ENCODE measurements at places on chromosomes 7 and 10.

DNA sequence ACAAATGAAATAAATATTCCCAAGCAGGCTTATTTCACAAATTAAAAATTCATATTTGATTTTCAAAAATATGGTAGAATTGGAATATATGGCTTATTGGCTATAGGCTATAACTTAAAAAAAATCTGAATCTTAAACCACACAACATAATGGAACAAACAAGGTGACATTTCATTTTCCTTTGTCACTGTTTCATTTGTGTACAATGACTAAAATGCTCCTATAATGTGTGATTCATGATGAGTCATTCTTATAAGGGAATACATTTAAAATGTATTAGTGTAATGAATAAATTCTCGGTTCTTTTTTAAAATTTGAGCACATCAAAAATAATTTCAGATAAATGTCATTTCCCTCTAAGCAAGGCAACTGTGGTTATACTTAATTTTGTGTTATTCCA lies 148.0 kb upstream of the ANK3 start:
- DNase-seq: no peak

DNA sequence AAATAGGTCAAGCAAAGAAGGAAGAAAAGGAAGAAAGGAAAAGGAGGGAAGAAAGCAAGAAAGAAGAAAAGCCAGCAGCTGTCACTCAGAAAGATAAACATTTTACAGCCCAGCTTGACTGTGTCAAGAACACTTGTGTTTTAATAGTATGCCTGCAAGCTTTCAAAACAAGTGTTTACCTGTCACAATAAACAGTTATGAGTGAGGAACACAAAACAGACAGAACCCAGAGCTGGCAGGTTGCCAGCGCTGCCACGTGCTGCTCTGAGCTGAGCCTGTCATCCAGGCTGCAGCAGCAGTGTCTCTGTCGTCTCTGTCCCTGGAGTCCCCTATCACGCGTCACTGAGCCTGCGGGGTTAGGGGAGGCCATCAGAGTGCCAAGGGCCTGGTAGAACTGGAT lies 827.6 kb upstream of the AUTS2 start:
- DNase-seq: no peak

DNA sequence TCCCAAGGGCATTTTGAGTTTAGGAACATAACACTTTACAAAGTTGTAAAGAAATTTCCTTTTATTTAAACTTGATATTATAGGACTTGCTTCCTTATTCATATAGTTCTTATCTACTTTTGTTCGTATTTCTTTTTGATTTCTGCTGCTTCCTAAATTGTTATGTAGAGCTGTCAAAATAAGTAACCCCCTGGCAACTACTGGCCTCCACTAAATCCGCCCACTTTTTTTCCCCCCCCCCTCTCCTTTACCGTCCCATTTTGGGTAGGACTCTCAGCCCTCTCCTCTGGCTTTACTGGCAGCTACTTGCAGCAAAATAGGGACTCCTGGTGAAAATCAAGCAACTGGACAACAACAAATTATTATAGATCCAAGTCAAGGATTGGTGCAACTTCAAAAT lies 1.1 kb downstream of the SP4 start:
- no peak for DNase-seq

DNA sequence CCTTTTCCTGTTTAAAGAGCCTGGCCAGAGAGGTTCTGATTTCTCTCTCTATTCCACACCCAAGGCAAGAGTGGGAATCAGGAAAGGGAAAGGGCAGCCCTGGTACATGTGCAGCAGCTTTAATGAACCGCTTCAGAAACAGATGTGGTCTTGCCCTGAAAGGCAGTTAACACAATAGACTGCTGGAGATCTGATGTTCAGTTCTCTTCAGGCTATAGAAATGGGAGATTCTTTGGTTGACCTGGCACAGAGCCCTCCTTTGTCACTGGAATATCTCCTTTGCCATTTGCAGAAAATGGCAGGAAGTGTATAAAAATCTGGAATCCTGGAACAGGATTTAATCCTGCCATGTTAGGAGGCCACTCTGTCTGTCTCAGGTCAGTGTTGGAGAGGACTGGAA lies 36.3 kb upstream of the EXOC6 start:
- DNase-seq: no peak

DNA sequence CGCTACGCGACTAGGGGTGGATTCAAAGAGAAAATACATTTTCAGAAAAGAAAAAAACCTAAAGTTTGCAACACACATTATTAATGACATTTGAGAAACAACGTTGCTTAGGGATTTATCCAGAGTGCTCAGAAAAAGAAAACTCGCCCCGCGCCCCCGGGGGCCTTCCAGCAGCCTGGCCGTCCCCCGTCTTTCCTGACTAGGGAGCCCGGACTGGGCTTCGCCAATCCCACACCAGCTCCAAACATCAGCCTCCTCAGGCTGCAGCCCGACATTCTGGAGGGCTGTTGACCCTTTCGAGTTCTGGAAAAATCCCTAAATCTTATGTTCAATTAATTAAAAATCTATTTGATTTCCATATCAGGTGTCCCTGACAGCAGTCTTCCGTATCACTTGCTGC lies 48.6 kb downstream of the CLEC2L start:
- no peak for DNase-seq

DNA sequence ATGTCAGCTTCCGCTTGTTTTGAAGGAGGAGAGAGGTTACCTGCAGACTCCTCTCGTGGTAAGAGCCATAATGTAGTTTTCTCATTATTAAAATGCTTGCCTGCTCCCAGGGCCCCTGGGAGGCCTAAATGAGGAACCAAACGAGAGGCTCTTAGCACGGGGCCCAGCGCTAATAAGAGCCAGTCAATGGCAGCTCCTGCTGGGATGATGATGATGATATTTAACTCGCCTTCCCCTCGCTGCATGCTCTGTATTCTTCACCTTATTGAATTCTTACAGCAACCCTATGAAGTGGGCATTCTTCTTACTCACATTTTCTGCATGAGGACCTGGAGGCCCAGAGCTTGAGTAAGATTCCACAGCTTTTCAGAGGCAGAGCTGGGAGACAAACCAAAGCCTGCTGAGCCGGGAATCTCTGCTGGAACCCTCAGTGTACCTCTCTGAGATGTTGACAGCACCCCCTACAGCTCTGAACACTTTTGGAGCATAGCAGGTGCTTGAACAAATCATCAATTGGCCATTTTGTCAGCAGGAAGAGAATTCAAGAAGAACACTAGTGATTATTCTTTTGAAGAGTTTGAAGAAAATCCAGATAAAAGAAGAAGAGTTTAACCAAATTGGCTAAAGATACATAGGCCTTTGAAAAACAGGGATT lies 93.1 kb upstream of the HABP2 start:
- no peak for DNase-seq

DNA sequence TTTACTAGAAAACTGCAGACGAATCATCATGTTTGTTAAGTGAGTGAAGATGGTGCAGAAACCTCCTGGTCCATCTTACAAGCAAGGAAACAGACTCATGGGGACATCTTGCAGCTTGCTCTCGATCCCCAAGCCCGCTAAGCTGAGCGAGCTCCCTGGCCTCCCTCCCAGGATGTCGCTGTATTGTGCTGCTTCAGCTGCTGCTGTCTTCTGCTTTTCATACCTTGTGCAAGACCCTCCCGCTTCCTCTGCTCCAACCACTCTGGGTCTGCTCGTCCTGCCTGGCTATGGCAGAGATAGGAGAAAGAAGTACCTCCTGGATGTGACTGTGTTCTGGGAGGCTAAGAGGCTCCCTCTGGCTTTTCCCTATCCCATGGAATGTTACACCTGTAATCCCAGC lies 285.2 kb upstream of the FZD8 start:
- no peak for DNase-seq

GRCh38 chr10:11246752-11247467 lies 229.2 kb downstream of the CELF2 start:
- DNase-seq: no peak

- DNase-seq: no peak
These were observed 186.3 kb downstream of the PLPP4 start for GRCh38 chr10:120643351-120643750.

All from activated naive CD8-positive, alpha-beta T cell treated with anti-CD3 and anti-CD28 coated beads, Interleukin-2, amount 50 U/mL, for 24 hours (primary cell).